ENCODE measurements at places on chromosomes 16 and 17.

DNA sequence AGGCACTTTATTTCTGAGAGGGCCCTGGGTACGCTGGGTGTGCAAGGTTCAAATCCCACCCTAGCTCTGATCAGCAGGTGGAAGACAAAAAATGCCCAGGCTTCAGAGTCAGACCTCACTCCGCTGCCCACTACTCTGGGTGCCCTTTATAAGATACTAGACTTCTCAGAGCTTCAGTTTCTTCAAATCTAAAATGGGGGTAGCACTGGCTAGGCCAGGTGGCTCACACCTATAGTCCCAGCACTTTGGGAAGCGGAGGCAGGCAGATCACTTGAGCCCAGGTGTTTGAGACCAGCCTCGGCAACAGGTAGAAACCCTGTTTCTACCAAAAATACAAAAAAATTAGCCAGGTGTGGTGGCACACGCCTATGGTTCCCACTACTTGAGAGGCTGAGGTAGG is 1.7 kb downstream of the USB1 start:
- DNase-seq: no peak

- DNase-seq: no peak
These were observed 2.0 kb downstream of the TTYH2 start for GRCh38 chr17:74215342-74215727.

- no peak for DNase-seq
These were observed 939 bp downstream of the MYH8 start for GRCh38 chr17:10420811-10421210.

- no peak for DNase-seq
These were observed 310.9 kb downstream of the HAPSTR1 start for GRCh38 chr16:9402293-9402860.

DNA sequence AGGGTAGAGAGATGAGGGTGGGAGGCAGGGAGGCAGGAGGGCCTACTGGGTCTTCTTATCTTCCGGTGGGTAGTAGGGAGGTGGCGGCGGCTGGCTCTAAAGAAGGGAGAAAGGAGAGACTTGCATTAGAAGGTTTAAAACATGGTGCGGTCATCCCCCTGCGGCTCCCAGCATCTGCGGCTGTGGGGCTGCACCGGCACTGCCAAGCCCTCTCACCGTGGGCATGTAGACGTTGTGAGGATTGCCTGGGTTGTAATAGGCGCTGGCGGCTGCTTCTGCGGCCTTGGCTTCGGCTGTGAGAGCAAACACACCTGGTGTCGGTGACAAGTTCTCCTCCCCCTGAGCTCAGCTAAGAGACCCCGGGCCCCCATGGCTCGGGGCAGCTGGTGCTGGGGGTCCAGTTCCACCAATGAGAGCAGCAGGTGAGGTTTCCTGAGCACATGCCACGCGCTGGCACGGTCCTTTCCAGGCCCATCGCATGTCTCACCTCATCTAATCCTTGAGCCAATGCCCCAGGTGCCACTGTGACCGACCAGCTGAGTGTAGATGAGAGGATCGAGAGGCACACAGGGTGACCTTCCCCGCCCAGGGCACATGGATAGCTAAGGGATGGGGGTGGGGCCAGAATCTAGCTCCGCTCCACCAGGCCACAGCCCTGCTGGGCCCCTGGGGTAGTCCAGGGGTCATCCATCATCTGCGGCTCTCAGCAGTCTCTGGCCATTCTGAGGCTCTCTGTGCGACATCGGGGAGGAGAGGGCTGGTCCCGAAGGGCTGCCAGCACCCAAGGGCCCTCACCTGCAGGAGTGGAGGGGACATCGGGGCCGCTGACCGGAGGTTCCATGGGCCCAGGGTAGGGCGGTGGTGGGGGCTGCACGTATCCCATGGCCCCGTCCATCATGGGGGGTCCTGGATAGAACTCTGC is 2.7 kb upstream of the UNC13D start:
- no peak for DNase-seq

GRCh38 chr17:9330611-9331271 is 244.9 kb downstream of the STX8 start:
- no peak for DNase-seq

- no peak for DNase-seq
These were observed 16.9 kb downstream of the CARHSP1 start for GRCh38 chr16:8851761-8852403.

DNA sequence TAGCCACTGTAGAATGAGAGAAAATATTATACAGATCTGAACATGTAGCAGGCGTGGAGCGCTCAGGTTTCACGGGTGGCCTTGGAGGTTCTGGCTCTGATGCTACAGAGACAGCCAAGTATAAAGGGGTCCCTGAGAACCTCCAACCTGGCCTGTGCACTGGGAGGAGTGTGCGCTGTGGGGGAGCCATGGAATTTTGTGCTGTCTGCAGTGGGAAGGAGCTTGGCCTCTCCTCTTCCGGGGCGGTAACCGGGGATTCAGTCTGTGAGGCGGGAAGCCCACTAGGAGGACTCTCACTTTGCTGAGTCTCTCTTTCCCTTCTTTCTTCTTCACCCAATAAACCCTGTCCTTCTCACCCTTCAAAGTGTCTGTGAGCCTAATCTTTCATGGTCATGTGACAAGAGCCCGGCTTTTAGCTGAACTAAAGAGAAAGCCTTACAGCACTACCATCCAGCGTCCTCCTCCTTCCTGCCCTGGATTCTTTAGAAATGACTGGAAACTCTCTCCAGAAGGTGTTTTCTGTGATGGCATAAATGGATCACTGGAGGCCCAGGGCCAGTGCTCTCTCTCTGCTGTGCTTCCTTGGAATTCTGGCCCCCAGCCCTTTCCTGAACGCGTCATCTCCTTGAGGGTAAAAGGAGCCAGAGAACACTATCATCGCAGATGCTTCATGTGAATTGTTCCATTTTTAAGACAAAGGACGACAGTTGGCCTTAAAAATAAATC is 232.1 kb upstream of the CACNG5 start:
- DNase-seq: no peak

GRCh38 chr16:27270349-27270748 is 1.8 kb upstream of the NSMCE1 start:
- no peak for DNase-seq

DNA sequence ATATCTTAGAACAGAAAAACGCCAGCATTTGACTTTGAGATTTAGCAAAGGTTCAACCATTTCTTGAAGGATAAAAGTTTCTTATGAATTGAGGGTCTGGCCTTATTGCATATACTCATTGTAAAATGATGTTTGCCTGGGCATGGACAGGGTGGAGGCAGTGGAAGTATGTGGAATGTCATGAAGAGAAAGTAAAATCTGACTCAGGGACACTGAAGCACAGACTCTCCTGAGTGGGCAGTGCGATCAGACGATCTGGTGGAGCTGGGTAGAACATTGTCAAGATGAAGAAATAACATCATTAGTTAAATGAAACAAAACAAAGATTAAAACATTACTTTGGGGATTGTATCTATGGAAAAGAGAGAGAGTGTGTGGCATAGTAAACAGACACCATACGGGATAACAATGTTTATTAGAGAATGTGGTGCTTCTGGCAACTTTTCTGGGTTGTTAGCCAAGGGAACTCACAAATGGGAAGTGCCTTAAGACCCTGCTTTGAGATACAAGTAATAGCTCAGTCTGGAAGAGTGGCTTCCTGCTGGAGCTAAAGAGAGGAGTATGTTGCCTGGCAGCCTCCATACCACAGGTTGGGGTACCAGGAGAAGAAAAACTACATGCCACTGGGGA is 4.4 kb downstream of the MAP3K3 start:
- DNase-seq: no peak

DNA sequence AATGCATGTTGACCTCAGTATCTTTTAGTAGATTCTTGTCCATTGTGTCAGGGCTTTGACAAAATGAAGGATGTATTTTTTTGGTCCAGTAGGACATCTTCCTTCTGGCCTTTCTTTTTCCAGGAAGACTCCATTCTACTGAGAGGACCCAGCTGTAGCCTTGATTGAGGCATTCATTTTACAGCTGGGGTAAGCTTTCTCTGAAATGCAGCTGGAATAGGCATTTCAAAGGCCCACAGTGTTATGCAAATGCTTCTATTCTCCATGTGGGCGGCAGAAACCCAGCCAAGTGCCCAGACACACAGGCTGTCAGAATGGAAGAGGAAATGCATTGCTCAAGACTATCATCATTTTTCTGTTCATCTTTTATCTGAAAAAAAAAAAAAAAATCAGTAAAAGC is 629.0 kb upstream of the CDH8 start:
- DNase-seq: no peak

- DNase-seq: no peak
These were observed 30.7 kb upstream of the CDRT4 start for GRCh38 chr17:15498107-15498506.

DNA sequence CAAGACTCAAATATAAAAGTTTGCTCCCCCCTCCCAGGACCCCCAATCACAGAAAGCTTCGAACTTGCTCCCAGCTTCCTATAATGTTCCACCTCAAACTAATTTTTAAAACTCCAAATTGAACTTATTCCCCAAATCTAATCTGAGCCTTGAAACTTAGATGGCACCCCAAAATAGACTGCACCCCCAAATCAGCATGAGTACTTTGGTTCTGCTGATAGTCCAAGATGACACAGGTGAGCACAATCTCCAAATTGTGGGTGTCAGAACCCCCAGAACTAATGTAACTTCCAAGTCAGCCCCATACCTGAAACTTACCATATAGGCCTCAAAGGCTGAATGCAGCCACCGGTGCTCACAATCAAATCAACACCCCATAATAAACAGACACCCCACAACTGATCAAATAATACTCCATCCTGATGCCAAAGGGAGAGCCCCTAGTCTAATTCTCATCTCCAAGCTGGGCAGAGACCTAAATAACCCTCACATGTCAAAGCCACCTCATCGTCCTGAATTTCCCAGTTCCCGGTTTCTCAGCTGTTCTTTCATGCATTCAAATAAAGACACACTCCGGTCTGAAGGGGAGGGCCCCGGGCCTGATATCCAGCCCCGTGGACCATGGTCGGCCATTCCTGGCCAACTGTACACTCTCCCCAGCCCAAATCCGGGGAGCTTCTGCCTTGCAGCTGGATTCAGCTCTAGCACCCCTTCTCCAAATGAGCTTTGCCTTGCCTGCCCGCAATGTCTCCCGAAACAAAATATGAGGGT is 1.8 kb upstream of the BCL6B start:
- no peak for DNase-seq

- DNase-seq: no peak
These were observed 20.6 kb upstream of the MAPT start for GRCh38 chr17:45873728-45874127.

DNA sequence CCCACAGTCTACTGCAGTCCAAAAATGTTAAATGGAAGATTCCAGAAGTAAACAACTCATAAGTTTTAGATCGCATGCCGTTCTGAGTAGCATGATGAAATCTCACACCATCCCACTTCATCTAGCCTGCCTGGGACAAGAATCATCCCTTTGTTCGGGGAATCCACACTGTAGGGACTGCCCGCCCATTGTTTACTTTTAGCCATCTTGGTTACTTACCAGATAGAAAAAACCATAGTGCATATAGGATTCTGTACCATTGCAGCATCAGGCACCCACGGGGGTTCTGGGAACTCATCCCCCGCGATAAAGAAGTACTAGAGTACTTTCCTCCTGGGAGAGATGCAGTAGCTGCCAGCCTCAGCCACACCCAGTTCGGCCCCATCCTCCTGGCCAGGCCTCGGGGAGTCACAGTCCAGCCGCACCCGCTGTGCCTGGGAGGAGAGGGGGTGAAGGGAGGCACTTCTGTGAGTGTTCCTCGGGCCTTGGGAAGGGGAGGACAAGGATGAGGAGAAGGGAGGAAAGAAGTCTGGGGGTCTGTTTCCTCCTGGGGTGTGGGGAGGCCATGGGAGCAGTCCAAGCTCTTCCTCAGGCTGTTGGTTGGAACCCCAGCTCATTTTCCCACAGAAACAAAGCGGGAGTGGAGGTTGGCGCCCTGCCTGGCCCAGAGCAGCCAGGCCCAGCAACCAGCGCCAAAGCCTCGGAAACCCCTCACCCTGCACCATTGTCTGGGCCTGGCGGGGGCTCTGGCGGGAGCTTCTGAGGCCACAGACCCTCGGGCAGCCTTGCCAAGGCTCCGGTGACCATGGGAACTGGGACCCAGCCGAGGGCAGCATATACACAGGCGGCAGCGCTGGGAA is 8.9 kb downstream of the TRIM47 start:
- DNase-seq: no peak
